ENCODE measurements at places on chromosomes 3 and 15.

- no peak for DNase-seq
Observed at GRCh38 chr15:90557186-90558084, 27.7 kb downstream of the CRTC3 start.

- DNase-seq: no peak
Observed at GRCh38 chr3:18264361-18264760, 160.8 kb downstream of the SATB1 start.

DNA sequence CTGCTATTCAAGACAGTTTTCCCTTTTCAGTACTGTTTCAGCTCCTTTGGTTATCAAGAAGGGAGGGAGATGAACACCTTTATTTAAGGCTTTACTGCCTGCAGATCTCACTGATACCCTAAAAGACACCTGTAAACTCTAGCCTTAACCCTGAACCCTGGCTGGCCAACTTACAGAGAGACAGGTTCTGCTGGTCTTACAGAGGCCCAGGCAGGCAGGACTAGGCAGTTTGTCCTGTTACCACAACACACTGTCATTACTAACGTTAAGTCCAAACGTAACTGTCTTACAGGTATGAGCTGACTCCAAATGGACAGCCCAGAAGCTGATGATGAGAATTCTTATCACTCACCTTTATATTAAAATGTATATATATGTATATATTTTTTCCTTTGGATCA, 42.1 kb downstream of the ESYT3 start:
- DNase-seq: no peak

DNA sequence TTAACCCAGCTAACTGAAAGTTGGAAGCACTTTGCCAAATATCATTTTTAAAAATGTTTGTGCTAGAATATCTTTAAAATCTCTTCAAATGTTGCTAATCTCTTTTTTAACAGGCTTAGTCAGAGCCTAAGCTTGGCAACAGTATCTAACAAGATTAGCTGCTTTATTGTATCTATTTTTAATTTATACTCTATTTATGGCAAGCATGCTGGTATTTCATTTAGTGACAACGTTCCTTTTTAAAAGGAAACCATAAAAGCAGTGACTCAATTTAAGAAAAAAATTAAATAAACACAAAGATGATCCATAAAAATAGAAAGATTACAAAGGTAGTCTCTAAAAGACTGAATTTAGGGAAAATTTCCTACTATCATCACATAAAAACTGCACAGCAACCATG, 40.5 kb downstream of the SLC12A6 start:
- no peak for DNase-seq

DNA sequence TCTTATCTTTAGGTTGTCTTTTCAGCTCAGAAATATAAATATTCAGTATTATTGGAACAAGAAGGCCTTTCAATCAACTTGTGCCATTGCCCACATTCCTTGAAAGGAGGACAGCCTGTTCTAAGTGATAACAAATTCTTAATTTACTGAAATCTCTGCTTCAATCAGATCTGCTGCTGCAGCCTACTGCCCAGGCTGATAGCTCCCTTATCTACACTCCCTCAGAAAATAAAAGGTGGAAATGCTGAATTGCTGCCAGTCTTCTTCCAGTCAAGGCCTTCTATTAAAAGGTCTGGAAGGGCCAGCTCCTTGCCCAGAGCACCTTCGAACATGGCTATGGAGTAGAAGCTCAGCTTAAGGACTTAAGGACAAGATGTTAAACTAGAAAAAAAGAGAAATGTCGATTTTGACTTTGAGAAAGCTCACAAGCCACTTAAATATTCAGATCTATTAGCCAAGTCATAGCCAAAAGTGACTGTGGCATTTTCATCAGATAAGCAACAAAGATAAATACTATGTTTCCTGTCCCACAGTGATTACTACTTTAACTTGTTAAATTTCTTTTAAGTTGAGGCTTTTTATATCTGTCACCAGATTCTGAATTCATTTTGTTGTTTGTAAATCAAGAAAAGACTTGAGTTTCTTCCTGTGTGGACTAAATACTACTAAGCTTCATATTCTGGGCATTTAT, 480.5 kb upstream of the CBLB start:
- no peak for DNase-seq

GRCh38 chr3:24843955-24844354, 349.3 kb upstream of the THRB start:
- DNase-seq: no peak

DNA sequence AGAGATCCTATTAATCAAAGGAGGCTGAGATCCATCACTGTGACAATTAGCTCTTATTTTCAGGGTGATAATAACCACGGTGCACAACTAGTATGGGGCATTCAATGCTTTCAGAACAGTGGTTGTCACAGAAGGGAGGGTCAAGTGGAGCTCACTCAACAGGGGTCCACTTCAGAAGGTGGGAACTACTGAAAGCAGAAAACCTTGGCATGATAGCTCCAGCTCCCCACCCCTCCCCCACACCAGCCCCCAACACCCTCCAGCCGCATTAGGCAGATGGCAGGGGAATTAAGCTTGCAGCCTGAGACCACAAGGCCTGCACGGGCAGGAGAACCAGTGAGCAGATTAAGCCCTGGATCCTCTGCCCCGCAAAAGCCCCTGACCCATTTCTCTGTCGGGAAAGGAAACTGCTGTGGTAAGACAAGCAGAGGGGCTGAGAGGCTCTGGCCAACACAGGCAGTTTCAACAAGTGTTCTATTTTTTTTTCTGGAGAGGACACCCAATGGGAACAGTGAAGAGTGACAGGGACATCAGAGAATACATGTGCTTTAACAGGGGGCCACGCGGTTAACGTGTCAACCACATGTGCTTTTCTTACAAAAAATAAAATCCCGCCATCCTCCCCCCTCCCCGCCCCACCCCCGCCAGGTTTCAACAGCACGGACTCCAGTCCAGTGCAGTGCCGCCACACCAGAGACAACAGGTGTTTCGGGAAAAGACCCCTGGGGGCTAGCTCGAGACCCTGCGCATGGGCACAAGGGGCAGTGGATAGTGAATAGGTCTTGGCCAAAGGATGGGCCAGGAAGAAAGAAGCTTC, 997 bp downstream of the FYCO1 start:
- DNase-seq: peak; percentile 49

- DNase-seq: no peak
Observed at GRCh38 chr3:115475178-115476041, 147.9 kb upstream of the GAP43 start.

DNA sequence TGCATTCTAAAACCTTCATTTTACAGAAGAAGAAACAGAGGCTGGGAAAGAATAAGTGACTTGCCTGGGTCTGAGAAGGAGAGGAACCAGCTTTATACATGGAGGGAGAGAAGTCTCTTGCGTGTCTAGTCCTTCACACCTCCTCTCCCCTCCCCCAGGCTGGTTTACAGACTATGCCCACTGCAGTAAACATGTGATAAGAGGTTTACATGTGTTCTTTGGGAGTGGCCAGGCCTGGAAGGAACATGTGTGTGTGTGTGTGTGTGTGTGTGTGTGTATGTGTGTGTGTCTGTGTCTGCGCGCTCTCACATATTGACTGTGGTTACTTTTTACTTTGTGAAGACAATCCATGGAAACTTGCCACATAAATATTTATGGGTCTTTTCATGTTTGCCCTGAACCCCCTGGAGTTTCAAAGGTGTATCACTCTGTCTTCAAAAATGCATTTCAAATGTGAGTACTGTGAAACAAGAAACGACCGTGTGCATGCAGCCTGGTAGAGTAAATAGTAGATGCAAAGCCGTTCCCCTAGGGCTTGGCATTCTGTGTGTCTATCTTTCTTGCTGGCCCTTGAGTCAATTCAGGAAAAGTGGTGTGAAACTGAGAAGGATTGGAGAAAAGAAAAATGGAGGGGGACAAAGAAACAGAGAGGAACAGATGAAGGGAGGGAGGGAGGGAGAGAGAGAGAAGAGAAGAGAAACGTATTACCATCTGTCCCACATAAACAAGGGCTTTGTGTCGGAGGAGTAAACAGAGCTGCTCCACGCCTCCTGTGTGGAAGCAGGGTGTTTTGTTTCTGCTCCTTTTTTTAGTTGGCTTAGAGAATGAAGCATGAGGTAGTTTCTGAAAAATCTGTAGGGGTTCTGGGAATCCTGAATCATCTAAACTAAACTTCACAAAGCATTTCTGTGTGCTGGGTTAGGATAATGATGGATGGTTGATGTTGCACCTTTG, 51.7 kb downstream of the CLDN11 start:
- no peak for DNase-seq

- DNase-seq: no peak
Observed at GRCh38 chr3:149316437-149316836, 17.0 kb downstream of the TM4SF18 start.

Measured in effector memory CD4-positive, alpha-beta T cell (primary cell).